Body of pancreas (tissue), 4 donors: ENCODE measurements at places on chromosomes 13 and 19. TPM values are rescaled to one million over a fixed set of nuclear protein-coding genes. Genes with fewer than 3 reads are reported as not detected.

DNA sequence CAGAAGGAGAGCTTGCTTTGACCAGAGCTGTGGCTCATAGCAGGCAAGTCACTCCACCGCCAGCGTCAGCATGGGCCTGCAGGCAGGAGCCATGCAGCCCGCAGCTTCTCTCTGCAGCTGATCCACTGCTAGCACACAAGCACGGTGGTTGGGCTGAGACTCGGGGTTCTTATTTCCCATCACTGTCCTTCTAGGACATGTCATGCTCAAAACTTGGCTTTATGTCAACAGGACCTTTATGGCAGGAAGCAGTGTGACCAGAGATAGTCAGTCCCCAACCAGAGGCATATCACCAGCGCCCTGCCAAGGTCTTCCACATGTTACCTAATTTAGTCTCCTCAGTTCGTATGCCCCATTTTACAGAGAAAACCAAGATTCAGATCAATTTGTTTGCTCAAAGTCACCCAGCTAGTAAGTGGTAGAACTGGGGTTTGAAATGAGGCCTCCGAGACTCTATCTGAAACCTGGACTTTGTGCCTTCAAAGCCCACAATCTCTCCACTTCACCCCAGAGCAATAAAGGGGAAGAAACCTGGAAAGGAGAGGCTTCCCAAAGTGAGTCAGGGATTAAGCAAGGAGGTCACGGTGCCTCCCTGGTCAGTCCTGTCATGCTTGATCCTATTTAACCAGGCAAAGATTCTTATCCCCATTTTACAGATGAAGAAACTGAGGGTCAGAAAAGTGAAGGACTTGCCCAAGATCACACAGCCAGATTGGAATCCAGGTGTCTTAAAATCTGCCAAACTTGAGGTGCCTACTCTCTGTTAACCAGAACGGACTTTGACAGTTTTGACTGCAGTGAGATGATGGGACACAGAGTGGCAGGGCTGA lies 5.1 kb downstream of the TMEM272 start:
- no peak for DNase-seq
- H3K36me3 ChIP-seq: no peaks in the 10 kb centered on the region
- H3K27me3 ChIP-seq: no peaks in the 10 kb centered on the region
- no peak overlapping the region for H3K27ac ChIP-seq
- H3K4me1 ChIP-seq: peaks cover 2% of the 10 kb centered on the region
- H3K4me3 ChIP-seq: no peak overlapping the region

DNA sequence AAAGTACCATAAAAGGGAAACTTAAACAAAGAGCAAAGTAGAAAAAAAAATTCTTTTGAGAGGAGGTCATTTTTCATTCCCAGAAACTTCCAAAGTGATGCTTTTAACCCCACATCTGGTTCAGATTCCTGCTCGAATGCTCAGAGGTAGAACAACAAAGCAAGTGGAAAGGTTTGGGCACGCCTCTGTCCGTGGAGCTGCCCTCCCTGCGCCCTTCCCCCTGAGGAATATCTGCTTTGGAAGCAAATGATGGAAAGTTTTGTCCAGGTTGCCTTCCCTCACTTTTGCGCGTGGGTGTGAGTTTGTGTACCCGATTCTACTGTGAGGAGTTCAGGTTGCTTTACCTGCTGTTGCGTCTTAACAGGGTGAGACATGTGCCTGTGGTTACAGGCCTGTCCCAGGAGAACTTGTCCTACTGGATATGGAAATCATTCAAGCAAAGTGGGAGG lies 110.2 kb downstream of the KLF5 start:
- no peak overlapping the region for H3K27ac ChIP-seq
- H3K4me1 ChIP-seq: no peaks in the 10 kb centered on the region
- DNase-seq: no peak
- H3K4me3 ChIP-seq: no peak overlapping the region
- H3K27me3 ChIP-seq: no peaks in the 10 kb centered on the region
- no peaks in the 10 kb centered on the region for H3K36me3 ChIP-seq

ZNF844 gene
- total RNA-seq: 4.3 TPM

CCDC169 gene
- total RNA-seq: 1.6 TPM

- H3K27ac ChIP-seq: peak overlapping the region; percentile 70
- H3K4me1 ChIP-seq: peaks cover 30% of the 10 kb centered on the region
- no peak for DNase-seq
- no peaks in the 10 kb centered on the region for H3K36me3 ChIP-seq
Observed at GRCh38 chr13:50513300-50513877, 330.1 kb downstream of the DLEU7 start.

DNA sequence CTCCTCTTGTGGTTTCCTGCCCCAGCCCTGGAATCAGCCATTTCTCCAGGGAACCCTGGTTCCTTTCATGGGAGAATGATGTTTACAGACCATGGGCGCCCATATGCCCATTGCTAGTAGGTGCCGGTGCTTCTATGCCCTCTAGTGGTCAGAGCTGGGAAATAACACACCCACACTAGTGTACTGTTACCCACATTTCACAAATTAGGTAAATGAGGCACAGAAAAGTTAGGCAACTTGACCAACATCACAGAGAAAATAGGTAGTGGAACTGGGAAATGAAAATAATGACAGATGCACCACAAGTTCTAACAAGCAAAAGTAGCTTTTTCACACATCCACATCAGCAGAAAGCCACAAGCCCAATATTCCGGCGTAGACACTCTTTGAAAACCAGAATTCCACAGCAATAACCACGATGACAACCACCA lies 1.3 kb upstream of the CEACAM3 start:
- no peaks in the 10 kb centered on the region for H3K27me3 ChIP-seq
- no peaks in the 10 kb centered on the region for H3K4me1 ChIP-seq
- H3K27ac ChIP-seq: no peak overlapping the region
- no peak overlapping the region for H3K4me3 ChIP-seq

GRCh38 chr19:5339950-5340636 lies 519 bp downstream of the PTPRS start:
- no peaks in the 10 kb centered on the region for H3K36me3 ChIP-seq
- H3K4me3 ChIP-seq: no peak overlapping the region
- peaks cover 18% of the 10 kb centered on the region for H3K4me1 ChIP-seq

DNA sequence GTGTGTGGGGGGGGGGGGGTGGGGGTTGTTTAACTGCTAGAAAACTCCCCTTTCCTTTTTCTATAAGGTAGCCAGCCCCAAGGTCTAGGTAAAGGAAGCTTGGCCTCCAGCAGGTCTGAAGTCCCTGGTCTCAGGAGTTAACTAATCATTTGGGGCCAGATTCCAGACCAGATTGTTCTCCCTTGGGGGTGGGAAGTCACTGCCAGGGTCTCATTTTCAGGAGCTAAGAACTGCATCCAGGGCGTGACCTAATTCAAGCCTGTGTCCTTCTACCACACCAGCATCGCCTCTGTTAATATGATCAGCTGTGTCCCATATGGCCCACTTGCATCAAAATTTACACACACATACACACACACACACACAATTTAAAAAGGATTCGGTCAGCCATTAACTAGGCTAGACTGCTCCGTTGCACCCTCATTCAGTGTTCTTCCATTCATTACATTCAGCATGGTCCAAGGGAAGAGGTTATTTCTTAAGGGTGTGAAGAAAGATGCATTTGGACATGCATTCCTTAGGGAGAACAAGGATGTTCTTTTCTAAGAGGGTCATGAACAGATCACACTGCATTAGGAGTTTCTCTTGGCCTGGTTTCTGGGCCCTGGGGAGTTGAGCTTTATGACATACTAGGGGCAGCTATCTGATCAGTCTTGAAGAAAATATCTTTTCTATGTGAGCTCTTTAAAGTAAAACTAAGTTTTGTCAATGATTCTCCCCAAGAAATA lies 91.0 kb downstream of the FGF14 start:
- no peak for DNase-seq
- no peaks in the 10 kb centered on the region for H3K27me3 ChIP-seq
- H3K36me3 ChIP-seq: no peaks in the 10 kb centered on the region
- H3K27ac ChIP-seq: no peak overlapping the region
- no peak overlapping the region for H3K4me3 ChIP-seq

DNA sequence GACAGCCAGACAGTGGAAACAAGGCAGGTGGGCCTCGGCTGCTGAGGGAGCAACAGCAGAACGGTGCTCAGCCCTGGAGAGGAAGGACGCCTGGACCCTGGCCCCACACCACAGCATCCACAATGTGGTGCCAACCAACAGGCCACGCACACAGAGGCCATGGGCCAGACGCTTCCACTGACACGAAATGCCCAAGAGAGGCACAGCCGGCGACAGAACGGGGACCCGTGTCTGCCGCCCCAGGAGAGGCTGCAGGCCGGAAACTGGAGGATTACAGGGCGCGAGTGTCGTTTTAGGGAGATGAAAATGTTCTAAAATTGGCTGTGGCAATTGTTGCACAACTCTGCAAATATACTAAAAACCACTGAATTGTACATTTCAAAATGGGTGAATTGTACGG lies 69.7 kb downstream of the RASA3 start:
- H3K4me3 ChIP-seq: no peak overlapping the region
- H3K36me3 ChIP-seq: no peaks in the 10 kb centered on the region
- no peak overlapping the region for H3K27ac ChIP-seq
- no peak for DNase-seq

GRCh38 chr19:31095100-31095804 lies 254.0 kb downstream of the TSHZ3 start:
- no peak overlapping the region for H3K4me3 ChIP-seq
- H3K36me3 ChIP-seq: no peaks in the 10 kb centered on the region
- H3K27me3 ChIP-seq: no peaks in the 10 kb centered on the region

ANGPTL8 gene
- total RNA-seq: not detected

DNA sequence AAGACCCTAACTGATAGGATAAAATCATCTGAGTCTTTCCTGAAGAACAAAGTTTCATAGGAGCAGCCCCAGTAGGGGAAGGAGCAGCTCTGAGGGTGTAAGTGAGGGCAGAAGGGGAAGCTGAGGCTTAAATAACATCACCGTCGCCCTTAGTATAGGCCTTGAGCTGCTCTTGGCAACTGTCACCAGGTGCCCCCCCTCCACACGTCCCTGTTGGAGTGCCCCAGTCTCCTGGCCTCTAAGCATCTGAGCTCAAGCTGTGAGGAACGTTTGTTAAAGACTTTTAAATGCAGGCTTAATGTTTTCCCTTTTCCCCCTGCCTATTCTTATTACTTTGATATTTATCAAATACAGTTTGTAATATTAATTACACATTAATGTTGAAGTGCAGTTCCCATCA lies 170.6 kb downstream of the ZIC5 start:
- no peak overlapping the region for H3K27ac ChIP-seq
- DNase-seq: no peak
- H3K4me3 ChIP-seq: no peak overlapping the region
- no peaks in the 10 kb centered on the region for H3K27me3 ChIP-seq

- H3K4me3 ChIP-seq: no peak overlapping the region
- H3K36me3 ChIP-seq: no peaks in the 10 kb centered on the region
- no peaks in the 10 kb centered on the region for H3K4me1 ChIP-seq
- H3K27ac ChIP-seq: no peak overlapping the region
Observed at GRCh38 chr13:87124785-87125074, 546.4 kb upstream of the SLITRK5 start.

- H3K27me3 ChIP-seq: no peaks in the 10 kb centered on the region
- H3K36me3 ChIP-seq: no peaks in the 10 kb centered on the region
- no peak overlapping the region for H3K27ac ChIP-seq
- H3K4me1 ChIP-seq: peaks cover 9% of the 10 kb centered on the region
Observed at GRCh38 chr19:47542030-47542475, 27.2 kb upstream of the NAPA start.

GRCh38 chr13:34458756-34459715 lies 483.0 kb upstream of the NBEA start:
- no peak for DNase-seq
- H3K36me3 ChIP-seq: no peaks in the 10 kb centered on the region
- H3K27ac ChIP-seq: no peak overlapping the region
- no peaks in the 10 kb centered on the region for H3K4me1 ChIP-seq
- no peaks in the 10 kb centered on the region for H3K27me3 ChIP-seq

CEACAM19 gene
- total RNA-seq: 5.3 TPM

C19orf33 gene
- total RNA-seq: not detected

GRCh38 chr13:31167490-31167889 lies 5.8 kb upstream of the HSPH1 start:
- no peaks in the 10 kb centered on the region for H3K27me3 ChIP-seq
- no peak for DNase-seq
- no peaks in the 10 kb centered on the region for H3K36me3 ChIP-seq
- H3K4me3 ChIP-seq: no peak overlapping the region

GRCh38 chr13:53254500-53254899 lies 225.9 kb downstream of the OLFM4 start:
- H3K36me3 ChIP-seq: no peaks in the 10 kb centered on the region
- DNase-seq: peak; percentile 17
- H3K27me3 ChIP-seq: no peaks in the 10 kb centered on the region
- no peak overlapping the region for H3K27ac ChIP-seq
- H3K4me1 ChIP-seq: no peaks in the 10 kb centered on the region

DNA sequence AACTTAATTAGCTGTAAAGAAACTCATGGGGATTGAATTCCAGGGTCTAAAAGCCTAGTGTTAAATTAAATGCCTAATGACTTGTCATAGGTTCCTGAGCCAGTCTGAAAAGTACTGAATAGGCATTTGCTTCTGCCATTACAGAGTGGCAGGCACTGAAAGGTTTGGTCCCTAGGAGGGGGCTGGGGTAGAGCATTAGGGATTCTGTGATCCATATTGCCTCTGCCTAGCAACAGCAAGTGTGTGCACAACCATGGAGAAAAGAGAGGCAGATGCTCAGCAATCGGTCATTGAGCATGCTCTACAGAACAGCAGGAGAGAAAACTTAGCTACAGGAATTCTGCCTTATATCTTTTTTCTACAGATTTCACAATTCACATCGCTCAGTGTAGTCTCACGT lies 133.5 kb downstream of the TRPC4 start:
- no peak overlapping the region for H3K27ac ChIP-seq
- H3K36me3 ChIP-seq: no peaks in the 10 kb centered on the region
- H3K4me3 ChIP-seq: no peak overlapping the region
- no peaks in the 10 kb centered on the region for H3K4me1 ChIP-seq
- no peaks in the 10 kb centered on the region for H3K27me3 ChIP-seq
- DNase-seq: no peak

DNA sequence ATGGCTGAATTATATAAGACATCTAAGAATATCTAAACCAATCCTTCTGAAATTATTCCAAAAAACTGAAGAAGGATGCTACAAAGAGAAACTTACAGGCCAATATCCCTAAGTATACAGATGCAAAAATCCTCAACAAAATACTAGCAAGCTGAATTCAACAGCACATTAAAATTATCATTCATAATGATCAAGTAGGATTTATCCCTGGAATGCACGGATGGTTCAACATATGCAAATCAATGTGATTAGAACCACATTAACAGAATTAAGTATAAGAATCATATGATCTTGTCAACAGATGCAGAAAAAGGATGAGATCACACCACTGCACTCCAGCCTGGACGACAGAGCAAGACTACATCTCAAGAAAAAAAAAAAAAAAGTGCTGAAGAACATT lies 13.3 kb downstream of the ZNF560 start:
- no peak overlapping the region for H3K27ac ChIP-seq
- no peak overlapping the region for H3K4me3 ChIP-seq
- H3K4me1 ChIP-seq: no peaks in the 10 kb centered on the region
- H3K27me3 ChIP-seq: no peaks in the 10 kb centered on the region
- DNase-seq: no peak

- no peak overlapping the region for H3K27ac ChIP-seq
- H3K4me1 ChIP-seq: peaks cover 6% of the 10 kb centered on the region
- no peaks in the 10 kb centered on the region for H3K36me3 ChIP-seq
- H3K4me3 ChIP-seq: no peak overlapping the region
- no peak for DNase-seq
Observed at GRCh38 chr13:46756977-46757376, 40.0 kb downstream of the ESD start.

- no peaks in the 10 kb centered on the region for H3K36me3 ChIP-seq
- no peak for DNase-seq
- H3K27ac ChIP-seq: no peak overlapping the region
- H3K4me1 ChIP-seq: no peaks in the 10 kb centered on the region
- no peak overlapping the region for H3K4me3 ChIP-seq
Observed at GRCh38 chr13:45564133-45564776, 51.3 kb downstream of the ERICH6B start.

ERICH6B gene
- total RNA-seq: not detected

GRCh38 chr13:25151626-25152195 lies 20.4 kb downstream of the AMER2 start:
- no peak overlapping the region for H3K4me3 ChIP-seq
- no peak overlapping the region for H3K27ac ChIP-seq
- no peaks in the 10 kb centered on the region for H3K27me3 ChIP-seq
- no peak for DNase-seq
